ENCODE measurements at places on chromosomes 3 and 15.

DNA sequence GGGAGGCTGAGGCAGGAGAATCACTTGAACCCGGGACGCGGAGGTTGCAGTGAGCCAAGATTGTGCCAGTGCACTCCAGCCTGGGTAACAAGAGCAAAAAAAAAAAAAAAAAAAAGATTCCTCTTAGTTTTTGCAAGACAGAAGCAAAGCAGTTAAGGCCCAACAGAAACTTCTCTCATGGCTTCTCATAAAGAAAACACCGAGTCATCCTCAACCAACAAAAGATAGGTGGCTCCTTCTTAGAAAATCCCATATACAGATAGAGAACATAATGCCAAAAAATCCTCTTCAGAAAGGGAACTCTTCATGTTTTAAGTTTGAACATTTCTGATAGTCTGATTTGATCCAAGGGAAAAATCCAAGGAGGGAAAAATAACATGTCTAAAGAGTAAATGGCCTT lies 12.5 kb upstream of the SKIL start:
- DNase-seq, result peak; percentile 40

- no peak for DNase-seq
Observed at GRCh38 chr15:88487178-88487795, 19.8 kb downstream of the MRPS11 start.

DNA sequence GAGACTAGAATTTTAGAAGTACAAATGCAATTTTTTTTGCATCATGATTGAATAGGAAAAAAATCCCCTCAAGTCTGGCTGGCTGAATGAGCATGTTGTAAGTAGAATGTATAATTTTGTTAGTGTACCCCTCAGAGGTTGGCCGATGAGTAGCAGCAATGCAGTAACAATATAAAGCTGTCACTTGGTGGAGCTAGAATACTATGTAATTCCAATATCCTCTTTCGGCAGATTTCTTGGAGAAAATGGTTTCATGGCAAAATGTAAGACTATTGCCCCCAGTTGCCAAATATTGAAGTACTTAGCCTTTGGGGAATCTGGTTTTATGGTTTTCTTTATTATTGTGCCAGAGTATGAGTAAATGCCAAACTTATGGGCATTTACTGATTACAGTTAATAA lies 39.8 kb upstream of the SGO1 start:
- DNase-seq, result peak; percentile 64

GRCh38 chr15:76204109-76204845 lies 107.0 kb downstream of the ETFA start:
- no peak for DNase-seq

- DNase-seq, result no peak
Observed at GRCh38 chr3:108073764-108074431, 16.9 kb downstream of the CD47 start.

- no peak for DNase-seq
Observed at GRCh38 chr15:62770752-62771151, 271.8 kb upstream of the TPM1 start.

DNA sequence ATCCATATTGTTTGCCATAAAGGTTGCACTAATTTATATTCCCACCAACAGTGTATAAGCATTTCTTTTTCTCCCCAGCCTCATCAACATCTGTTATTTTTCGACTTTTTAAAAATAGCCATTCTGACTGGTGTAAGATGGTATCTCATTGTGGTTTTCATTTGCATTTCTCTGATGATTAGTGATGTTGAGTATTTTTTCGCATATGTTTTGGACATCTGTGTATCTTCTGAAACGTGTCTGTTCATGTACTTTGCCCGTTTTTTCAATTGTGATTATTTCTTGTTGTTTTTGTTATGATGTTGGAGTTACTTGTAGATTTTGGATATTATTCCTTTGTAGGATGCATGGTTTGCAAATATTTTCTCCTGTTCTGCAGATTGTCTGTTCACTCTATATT lies 46.5 kb downstream of the TP63 start:
- DNase-seq, result no peak

DNA sequence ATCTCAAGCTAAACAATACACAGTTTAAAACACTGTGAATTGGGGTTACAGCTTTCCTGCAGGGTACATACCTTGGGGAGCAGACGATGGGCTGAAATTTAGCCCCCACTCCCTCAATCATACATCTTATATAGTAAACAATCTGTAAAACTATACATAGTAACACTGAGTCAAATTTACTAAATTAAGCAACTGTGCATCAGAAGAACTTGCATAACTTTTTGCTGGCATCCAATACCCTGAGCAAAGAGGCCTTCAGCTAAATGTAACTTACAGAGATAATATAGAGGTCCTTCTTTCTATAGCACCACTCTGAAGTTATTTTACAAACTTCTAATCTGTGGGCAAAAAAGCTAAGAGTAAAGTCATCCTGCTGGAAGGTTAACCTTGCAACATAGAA lies 603.6 kb upstream of the TGFBR2 start:
- DNase-seq, result no peak

DNA sequence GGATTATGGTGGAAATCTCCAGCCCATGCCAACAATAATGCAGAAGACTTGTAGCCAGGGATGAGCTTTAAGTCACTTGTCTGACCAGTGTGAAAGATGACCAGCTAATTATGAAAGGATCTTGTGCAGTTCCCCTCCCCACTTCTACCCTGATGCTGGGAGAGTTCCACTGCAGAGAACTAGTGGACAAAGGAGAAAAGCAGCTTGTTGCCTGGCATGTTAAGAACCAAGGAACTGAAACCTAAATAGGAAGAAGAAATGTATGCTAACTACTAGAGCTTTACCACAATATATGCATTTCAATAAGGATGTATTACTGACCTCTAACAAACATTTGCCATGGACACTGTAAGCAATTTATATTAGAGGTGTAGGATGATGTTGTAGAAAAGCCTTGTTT lies 52.2 kb upstream of the CSTA start:
- DNase-seq, result no peak

DNA sequence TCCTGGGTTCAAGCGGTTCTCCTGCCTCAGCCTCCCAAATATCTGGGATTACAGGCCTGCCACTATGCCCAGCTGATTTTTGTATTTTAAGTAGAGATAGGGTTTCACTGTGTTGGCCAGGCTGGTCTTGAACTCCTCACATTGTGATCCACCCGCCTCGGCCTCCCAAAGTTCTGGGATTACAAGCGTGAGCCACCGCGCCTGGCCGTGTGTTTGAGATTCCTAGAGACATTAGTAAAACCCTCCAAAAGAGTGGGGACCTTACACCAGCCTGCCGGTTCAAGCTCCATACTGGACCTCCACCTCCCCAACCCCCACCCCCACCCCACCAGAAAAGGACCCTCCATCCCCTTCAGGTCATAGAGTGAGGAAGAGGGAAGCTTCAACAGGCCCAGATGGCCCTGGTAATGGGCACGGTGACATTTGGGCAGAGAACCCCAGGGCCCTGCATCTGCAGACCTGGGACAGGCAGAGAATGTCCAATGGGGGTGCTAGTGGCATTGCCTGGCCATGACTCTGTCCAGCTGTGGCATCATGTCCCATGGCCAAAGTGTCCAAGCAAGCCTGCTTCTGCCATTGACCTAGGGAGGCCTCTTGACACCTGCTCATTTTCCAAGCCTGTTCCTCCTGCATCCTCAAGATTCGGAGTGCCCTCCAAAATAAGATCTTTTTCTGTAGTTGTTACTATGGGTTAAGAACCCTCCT lies 108.9 kb upstream of the KLF13 start:
- no peak for DNase-seq

GRCh38 chr3:119145128-119145499 lies 851 bp upstream of the TEX55 start:
- no peak for DNase-seq

GRCh38 chr3:108528459-108529252 lies 18.3 kb upstream of the MYH15 start:
- peak; percentile 53 for DNase-seq

DNA sequence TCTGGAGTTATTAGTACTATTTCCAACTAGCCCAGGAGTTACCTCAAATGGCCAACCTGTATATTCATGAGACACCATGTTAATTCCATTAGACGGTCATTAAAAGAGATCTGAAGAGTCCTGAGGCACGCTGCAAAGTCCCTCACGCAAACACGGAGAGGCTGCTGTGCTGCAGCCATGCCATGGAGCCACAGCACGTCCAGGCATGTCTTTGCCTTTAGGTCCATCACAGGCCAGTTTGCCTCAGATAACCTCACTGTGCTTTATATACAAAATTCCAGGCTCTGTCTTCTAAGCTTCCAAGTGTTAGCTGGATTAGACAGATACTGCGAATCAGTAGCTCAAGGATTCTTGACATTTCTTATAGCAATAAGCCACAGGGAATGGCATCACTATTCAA lies 9.8 kb upstream of the PLAAT1 start:
- DNase-seq, result no peak

- no peak for DNase-seq
Observed at GRCh38 chr15:51706291-51706690, 25.0 kb downstream of the SCG3 start.
